ENCODE measurements at places on chromosomes 11 and 22.

DNA sequence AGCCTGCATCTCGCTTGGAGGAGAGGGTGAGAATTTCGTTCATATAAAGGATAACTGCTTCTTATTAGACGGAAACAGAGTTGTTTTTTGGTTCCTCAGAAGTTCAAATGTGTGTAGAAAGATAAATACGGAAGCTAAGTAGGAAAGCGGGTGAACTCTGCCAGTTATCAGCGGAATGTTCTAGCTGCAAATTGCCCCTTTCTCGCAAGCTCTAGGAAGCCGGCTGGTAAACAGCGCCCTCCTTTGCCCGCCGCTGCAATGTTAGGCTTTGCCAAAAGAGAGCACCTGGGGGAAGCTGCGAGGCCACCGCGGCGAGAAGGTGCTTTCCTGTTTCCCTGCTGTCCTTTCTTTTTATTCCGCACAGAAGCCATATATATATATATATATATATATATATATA, 67.0 kb downstream of the IGLL5 start:
- DNase-seq, result peak; percentile 37

DNA sequence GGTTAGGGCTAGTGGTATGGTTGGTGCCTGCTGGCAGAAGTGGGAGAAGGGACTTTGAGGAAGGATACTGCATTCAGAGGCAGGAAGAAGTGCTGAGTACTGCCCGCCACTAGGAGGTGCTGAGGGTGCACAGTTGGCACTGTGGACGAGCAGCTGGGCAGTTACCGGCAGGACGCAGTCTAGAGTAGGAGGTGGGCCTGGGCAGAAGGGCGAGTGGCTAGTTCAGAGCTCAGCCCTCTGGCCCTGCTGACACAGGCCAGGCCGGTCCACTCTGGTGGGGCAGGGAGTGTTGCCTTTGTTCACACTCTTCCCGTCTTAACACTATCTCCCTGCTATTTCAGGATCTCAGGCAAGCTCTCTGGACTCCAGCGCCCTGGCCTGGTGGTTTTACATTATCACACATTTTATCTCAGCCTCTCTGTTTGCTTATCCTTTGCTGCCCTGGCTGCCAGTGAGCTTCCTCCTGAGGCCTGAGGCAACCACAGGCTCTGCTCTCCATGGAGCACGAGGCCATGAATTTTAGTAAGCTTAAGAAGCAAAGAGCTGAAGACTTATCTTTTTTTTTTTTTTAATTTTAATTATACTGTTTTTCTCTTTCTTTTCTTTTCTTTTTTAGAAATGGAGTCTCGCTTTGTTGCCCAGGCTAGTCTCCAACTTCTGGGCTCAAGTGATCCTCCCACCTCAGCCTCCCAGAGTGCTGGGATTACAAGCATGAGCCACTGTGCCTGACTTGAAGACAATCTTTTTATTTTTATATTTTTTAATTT, 26.9 kb downstream of the SNAP29 start:
- DNase-seq, result peak; percentile 66

- no peak for DNase-seq
Measured at GRCh38 chr11:35536470-35536869, 11.1 kb upstream of the PAMR1 start.

DNA sequence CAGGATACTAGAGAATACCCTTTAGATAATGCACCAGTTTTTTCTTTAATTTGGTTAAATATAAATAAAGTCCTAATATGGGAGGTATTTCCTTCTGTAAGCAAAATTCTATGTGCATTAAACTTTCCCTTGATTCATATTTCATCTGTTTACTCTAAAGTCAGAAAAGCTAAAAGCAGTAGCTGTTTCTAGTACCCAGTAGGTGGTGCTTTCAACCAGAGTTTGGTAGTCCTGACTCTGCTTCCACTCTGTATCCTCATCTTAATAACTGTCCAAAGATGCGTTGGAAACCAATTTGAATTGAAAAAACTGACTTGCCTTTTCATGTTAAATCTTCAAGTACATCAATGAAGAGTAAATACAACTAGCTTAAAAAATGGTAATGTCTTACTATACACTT, 1065.2 kb downstream of the JRKL start:
- no peak for DNase-seq

DNA sequence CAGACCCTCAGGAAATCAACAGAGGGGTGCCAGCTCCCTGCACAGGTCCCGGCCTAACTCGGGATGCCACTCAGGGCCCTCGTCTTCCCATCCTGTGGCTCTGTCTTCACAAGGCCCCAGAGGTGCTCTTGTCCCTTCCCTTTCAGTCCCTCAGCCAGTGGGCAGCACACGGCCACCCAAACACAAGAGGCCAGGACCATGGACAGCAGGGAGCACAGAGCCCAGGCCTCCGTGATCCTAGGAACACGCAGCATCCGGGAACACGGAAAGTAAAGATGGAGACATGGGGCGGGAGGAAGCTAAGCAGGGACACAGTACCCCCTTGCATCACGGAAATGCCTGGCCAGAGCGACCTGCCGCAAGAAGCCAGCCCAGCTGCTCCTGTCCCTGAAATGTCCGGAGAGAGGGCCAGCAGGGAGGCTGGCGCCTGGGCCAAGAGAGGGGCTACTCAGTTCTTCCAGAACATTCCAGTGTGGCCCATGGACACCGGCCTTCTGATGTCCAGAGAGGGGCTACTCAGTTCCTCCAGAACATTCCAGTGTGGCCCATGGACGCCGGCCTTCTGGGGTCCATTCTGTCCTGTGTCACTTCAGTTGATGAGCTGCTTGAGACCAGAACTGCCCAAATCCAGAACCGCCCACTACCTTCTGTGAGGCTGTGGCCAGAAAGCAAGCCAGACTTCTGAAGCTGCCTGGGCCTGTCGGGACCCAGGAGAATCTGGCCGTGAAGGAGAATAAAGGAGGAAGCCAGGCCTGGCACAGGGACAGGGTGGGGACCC, 274.0 kb downstream of the BRD1 start:
- no peak for DNase-seq

- no peak for DNase-seq
Measured at GRCh38 chr11:122102426-122102825, 13.6 kb downstream of the BLID start.

GRCh38 chr11:11028017-11028692, 170.3 kb upstream of the ZBED5 start:
- peak; percentile 55 for DNase-seq

DNA sequence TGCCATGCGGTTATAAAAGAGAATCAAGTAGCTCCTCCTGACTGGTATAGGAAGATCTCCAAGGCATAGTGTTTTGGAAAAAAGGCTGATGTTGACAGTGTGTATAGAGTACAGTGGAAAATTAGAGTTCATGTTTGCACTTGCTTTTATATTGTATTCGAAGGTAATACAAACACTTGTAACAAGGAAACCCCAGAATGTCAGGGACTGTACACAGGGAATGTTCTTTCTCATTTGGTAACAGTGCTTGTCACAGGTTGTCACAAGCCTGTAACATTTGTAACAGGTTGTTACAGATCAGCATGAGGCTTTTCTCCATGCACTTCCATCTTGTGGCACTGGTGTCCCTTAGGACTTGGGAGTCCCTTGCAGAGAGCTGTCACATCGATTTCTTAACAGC, 64.0 kb downstream of the GRK3 start:
- no peak for DNase-seq

DNA sequence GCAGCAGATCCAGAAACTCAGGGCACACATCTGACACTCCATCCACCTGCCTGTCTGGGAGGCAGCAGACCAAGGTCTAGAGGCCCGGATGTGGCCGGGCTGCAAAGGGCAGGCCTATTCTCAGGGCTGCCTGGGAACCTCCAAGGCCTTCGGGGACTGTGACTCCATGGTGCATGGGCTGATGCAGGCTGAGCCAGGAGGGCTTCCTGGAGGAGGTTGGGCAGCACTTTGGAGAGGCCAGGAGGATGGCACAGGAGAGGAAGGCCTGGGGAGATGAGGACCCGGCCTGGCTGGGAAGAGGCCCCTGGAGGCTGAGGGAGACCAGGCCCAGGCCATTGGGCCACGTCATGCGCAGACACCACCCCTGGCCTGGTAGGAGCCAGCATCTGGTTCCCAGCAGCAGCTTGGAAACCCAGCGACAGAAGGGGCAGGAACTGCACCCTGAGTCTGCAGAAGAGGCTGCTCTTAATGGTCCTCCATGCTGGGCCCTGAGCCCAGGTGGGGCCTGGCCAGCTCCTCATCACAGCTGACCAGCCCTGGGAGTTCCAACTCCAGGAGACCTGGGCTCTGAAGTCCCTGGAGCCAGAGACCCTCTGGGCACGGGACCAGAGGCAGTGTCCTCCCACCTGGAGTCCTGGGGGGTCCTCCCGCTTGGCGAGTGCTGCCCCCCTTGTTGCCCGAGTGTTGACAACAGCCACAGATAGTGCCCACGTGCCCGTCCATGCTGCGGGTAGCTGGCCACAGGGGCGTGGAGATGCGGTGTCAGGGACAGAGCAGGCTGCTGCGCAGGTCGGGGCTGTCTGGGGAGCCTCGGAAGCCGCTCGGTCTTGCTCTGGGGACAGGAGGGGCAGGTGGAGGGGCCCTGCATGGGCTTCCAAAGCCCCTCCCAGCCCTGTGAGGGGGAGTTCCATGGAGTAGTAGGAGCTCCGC, 5.5 kb downstream of the PHLDA2 start:
- DNase-seq, result no peak

GRCh38 chr11:43942662-43943371, 380 bp downstream of the C11orf96 start:
- DNase-seq, result peak; percentile 74

- DNase-seq, result no peak
Measured at GRCh38 chr11:64844330-64845128, at the start of gene CDC42BPG. Gene CDC42BPG, minus strand, starts transcription at chr11:64844653. Its CDS starts 84 bp downstream, at chr11:64844569.

GRCh38 chr22:23147617-23148387, 2.5 kb downstream of the RAB36 start:
- no peak for DNase-seq

DNA sequence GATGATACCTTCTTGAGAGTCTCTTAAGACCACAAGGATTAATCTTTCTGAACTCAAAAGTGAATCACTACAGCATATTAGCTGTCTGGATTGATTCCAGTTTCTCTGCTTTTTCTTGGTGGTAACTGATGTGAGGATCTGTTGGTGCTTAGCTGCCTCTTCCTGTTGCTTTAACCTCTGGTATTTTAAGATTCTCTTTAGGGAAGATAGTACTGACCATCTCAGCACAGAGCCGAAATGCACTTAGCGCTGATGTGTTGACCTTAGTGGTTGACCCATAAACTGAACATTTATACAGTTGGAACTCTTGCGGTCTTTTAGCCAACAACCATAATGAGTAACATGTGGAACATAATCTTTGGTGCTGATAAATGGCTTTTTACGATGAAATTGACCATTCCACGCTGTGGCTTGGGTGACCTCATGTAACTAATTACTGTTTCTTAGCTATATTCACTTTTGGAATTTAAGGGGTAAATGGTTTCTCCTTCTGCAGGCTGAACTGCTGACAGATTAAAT, 33.7 kb downstream of the APLP2 start:
- no peak for DNase-seq

DNA sequence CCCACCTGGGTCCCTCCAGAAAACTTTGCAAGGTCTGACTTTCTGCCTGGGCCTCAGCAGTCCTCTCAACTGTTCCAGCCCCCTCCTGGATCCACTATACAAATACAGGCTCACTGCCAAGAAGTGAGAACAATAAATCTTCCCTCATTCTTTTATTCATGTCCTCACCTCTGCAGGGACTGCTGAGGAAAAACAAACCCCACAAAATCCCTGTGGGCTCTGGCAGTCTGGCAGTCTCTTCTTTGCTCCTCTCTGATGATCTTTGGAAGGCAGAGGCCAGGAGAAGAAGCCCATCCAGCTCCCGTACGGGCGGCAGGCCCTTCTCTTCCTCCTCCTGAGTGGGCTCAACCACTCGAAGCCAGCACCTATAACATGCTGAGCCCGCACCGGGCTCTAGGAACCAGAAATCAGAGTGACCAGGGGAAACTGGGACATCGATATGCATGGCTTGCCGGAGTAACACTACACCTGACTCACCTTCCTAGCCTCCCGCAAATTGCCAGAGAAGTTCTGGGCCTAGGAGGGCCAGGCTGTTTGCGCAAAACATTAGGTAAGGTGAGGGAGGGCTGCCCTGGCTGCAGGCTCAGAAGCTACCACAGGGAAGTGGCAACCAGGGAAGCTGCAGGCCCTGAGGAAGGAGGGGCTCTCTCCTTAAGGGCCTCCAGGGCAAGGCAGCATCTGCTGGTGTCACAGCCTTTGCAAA, 24.2 kb downstream of the TMPRSS5 start:
- no peak for DNase-seq

DNA sequence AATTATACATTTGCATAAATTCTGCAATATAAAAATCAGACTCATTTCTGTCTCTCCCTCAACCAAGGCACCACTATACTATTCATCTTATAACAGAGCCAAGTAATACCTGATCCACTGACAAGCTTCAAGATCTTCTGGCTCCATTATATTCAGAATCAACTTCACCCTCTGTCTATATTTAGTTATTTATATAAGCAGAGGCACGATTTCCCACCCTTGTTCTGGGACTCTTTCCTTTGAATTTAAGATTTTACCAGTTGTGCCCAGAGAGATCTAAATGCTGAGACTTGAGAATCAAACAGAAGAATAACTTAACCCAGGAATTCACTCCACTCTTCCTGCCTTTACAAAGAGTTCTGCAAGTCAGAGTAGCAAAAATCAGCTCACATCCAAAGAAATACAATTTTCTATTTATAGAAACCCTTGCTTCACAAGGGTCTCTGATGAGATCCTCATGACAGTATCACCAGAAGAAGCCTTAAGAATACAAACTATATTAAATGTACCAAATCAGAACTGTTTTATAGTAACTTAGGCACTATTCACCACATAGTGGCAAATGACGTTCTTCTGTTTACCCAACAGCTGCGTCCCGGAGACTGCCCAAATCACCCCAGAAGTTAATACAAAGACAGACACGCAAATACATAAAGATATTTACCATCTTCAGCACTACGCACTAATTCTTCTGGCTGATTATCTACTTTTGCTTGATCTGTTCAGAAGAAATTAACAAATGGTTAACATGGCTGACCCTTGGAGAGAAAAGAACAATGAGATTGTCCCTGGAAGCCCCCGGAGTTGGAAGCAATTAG, 32.3 kb upstream of the CCDC89 start:
- no peak for DNase-seq

DNA sequence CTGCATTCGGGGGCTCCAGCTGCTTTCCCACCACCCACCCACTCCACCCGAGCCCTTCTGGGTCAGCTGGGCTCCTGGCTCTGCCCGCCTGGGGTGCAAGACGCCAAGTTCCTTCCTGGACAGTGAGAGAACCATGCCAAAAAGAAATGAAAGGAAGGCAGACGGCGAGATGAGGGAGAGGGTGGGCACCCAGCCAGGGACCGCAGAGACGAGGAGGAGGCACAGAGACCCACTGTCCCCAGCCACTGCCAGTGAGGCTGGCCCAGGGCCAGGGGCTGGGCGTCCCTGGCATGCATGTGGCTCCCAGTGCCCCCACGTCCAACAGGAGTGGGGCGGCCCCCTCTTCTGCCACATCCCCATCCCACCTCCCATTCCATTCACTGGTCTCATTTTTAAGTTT, 10.8 kb upstream of the CD81 start:
- peak; percentile 78 for DNase-seq
